ENCODE measurements at places on chromosomes 5 and 9.

- DNase-seq = no peak
Observed at GRCh38 chr5:158409507-158409906, 550.6 kb upstream of the CLINT1 start.

- no peak for DNase-seq
Observed at GRCh38 chr9:81626511-81626910, 62.8 kb downstream of the TLE1 start.

DNA sequence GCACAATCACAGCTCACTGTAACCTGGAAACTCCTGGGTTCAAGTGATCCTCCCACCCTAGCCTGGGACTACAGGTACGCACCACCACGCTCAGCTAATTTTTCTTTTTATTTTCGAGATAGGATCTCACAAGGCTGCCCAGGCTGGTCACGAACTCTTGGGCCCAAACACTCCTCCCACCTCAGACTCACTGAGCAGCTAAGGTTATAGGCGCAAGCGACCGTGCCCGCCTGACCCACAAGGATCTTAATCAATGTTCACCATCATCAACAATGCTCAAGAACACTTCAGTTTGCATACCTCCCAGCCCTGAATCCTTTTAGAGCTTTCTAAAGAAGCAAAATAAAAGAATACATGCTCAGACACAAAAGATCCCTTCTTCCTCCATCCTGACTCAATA lies 13.2 kb downstream of the ETF1 start:
- no peak for DNase-seq

DNA sequence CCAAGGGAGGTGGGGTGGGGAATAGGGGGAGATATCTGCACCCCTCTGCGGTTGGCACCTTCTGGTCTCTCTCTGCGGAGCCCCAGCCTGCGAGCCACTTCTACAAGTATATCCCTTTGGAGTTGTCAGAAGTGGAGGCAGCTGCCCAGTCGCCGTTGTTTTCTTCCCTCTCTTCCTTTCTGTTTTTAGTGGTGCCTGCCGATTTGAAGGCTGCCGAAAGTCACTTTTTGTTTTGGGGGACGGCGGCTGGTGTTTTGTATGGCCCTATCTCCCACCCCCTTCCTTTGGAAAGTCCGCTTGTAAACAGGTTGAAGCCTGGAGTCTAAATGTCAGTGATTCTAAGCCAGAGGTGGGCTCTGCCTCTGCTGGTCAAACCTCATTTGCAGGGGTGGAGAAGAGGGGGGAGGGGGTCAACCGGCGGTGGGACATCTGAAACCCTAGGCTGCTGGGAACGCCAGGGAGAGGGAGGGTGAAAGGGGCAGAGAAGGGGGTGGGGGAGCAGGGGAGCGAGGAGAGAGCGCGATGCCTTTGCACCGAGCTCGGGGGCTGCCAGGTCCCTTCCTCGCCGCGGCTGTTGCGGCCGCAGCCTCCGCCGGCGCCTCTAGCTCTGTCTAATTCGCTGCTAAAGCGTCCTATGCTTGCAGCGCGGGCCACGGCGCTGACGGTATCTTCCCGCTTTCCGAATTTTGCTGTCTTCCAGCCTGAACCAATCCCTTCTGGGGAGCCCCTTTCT lies at the start of gene FGF10:
Gene FGF10, minus strand, starts transcription at position 331 of the 733 bp plus-strand sequence. CDS start 738 bp downstream, outside the sequence.
- no peak for DNase-seq

Data from activated naive CD4-positive, alpha-beta T cell treated with anti-CD3 and anti-CD28 coated beads, Interleukin-2, amount 50 U/mL, for 16 hours (primary cell).